ENCODE measurements at places on chromosomes 7 and 10. TPM values are rescaled to one million over a fixed set of nuclear protein-coding genes. Genes with fewer than 3 reads are reported as not detected.

The SSMEM1 gene
- not detected for polyA plus RNA-seq

The TWIST1 gene
- polyA plus RNA-seq = not detected

The ANXA8L1 gene
- polyA plus RNA-seq = not detected

The RPEL1 gene
- polyA plus RNA-seq = not detected

The ADCY1 gene
- 18.7 TPM for polyA plus RNA-seq

The SFTPA1 gene
- not detected for polyA plus RNA-seq

The TMEM26 gene
- 0.24 TPM for polyA plus RNA-seq

The ADAM8 gene
- 7.2 TPM for polyA plus RNA-seq

The PNLIPRP1 gene
- not detected for polyA plus RNA-seq

The GIMAP7 gene
- polyA plus RNA-seq = not detected

The NODAL gene
- polyA plus RNA-seq = 0.46 TPM

The STOX1 gene
- polyA plus RNA-seq = 1.2 TPM

The NRBF2 gene
- polyA plus RNA-seq = 32.7 TPM

The PAX4 gene
- not detected for polyA plus RNA-seq

The AP1S1 gene
- polyA plus RNA-seq = 344 TPM

The ZNF425 gene
- polyA plus RNA-seq = 5.1 TPM

The EEPD1 gene
- polyA plus RNA-seq = 4.2 TPM

The ANKRD2 gene
- polyA plus RNA-seq = not detected

The OR2A42 gene
- not detected for polyA plus RNA-seq

The AP5Z1 gene
- 44.4 TPM for polyA plus RNA-seq

The CHAT gene
- not detected for polyA plus RNA-seq

The EBLN1 gene
- polyA plus RNA-seq = not detected

The ABCC2 gene
- 2.0 TPM for polyA plus RNA-seq

The FAM25C gene
- polyA plus RNA-seq = not detected

The SLC26A5 gene
- polyA plus RNA-seq = not detected

The OPALIN gene
- not detected for polyA plus RNA-seq

The GPR26 gene
- polyA plus RNA-seq = 8.0 TPM

The SKIDA1 gene
- 3.7 TPM for polyA plus RNA-seq

The OR2A1 gene
- not detected for polyA plus RNA-seq

The TAS2R3 gene
- not detected for polyA plus RNA-seq

The PLXNA4 gene
- 7.2 TPM for polyA plus RNA-seq

The TMEM140 gene
- polyA plus RNA-seq = not detected

The SUN3 gene
- not detected for polyA plus RNA-seq

The CYP26A1 gene
- polyA plus RNA-seq = 0.77 TPM

The CLCN1 gene
- polyA plus RNA-seq = not detected

The ITGA8 gene
- 0.11 TPM for polyA plus RNA-seq

The ARMH3 gene
- 13.4 TPM for polyA plus RNA-seq

The NMT2 gene
- 24.6 TPM for polyA plus RNA-seq

The CDK1 gene
- polyA plus RNA-seq = 4.5 TPM

The SFTPD gene
- polyA plus RNA-seq = 1.4 TPM

The KLLN gene
- polyA plus RNA-seq = 0.77 TPM

The EVX1 gene
- not detected for polyA plus RNA-seq

The UCMA gene
- not detected for polyA plus RNA-seq

The TYW1B gene
- 0.97 TPM for polyA plus RNA-seq

The PRKG1 gene
- 1.5 TPM for polyA plus RNA-seq

The RAPGEF5 gene
- 37.8 TPM for polyA plus RNA-seq

The GPNMB gene
- not detected for polyA plus RNA-seq

The NUTM2A gene
- polyA plus RNA-seq = 3.0 TPM

The IKZF1 gene
- polyA plus RNA-seq = 0.24 TPM

Data from neural cell (in vitro differentiated cells).